Neuronal stem cell (in vitro differentiated cells): ENCODE measurements at places on chromosomes 1 and 21.

DNA sequence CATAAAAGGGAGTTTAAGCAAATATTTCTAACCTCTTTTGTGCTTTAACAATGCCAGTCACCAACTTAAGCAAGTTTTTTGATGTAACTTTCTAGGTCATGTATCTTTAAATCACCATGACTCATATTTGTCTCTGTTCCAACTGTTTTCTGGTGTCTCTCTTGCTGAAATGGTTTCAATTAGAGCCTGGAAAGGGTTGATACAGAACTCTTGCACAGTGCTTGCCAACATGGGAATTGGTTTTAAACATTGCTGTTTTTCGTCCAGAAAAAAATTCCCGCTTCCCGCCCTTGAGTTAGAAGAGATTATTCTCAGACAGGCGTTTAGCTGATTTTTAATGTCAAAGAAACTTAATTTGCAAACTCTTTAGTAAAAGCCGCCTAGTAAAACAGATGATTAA is 46.4 kb upstream of the SLC22A15 start:
- DNase-seq: no peak

DNA sequence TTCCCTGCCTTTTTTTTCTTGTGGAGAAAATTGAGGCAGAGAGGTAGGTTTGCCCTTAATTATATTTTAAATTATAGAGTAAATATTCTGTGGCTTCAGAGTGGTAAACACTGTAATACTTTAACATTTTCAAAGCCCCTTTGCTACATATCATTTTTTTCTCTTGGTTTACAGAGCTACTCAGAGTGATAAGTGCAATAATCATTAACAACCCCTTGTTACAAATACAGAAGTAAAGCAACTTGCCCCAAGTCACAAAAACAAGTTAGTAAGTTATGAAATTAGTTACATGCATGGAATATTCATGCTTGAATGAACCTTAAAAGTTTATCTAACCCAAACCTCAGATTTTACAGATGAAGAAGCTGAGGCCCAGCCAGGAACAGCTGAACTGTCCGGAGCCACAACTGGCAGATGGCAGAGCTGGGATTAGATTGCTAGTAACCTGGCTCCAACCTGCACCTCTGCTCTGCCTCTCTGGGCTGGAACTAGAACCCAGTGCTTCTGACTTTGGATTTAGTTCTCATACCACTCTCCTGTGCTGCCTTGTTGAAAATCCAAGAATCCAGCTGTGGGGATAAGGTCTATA is 48.7 kb downstream of the TNN start:
- no peak for DNase-seq

DNA sequence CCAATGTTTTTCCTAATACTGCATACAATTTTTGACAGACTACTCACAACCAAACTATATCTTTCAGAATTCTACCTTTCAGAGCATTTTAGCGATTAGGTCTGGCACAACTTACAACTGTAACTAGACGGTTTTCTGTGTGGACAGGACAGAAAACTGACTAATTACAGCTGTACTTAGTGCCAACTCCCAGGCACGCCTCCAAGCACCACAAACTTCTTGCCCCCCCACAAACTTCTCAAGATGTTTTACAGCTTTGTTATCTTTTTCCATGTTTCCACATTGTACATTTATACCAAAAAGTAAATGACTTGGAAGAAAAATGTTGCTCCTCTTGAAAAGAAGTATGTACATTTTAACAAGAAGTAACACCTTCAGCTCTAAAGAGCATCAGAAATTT is 13.8 kb downstream of the LYST start:
- no peak for DNase-seq

- DNase-seq: no peak
Measured at GRCh38 chr1:228152097-228152917, 2.6 kb downstream of the GJC2 start.

DNA sequence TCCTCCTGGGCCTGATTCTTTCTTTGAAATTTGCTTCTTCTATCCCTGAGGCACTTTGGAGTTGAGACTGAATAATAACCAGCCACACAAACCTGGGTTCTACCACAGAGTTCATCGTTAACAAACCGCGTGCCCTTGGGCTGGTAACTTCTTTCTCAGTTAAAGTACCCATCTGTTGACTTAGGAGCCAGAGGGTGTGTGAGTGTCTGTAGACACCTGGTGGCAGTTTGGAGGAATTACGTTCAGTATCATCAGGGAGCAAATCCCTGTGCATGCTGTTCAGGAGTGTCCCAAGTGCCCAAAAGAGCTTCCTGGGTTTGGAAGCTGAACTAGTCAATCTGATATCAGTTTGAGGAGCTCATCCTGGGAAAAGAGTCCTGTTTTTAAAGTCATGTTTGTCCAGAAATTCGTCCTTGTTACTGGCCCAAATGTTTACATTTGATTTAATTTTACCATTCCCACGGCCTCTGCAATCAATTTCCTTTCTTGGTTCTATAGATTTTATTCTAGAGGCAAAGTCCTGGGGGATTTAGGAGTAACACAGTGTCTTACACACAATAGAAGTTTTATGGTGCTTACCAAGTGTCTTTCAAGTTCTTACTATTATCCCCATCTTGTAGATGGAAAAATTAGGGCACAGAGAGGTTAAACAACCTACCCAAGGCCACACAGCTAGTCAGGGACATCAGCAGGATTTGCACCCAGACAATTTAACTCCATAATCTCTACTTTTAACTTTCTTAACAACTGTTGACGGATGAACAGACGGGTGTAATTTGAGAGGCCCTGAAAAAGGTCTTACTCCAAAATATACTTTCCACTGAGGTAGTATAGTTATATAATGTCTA is 26.7 kb upstream of the RPTN start:
- peak; percentile 8 for DNase-seq

- peak; percentile 29 for DNase-seq
Measured at GRCh38 chr1:174258148-174258550, 98.8 kb downstream of the RABGAP1L start.

- no peak for DNase-seq
Measured at GRCh38 chr1:172826096-172826741, 167.3 kb downstream of the FASLG start.

GRCh38 chr21:38948377-38949069 is 142.8 kb downstream of the ETS2 start:
- no peak for DNase-seq

DNA sequence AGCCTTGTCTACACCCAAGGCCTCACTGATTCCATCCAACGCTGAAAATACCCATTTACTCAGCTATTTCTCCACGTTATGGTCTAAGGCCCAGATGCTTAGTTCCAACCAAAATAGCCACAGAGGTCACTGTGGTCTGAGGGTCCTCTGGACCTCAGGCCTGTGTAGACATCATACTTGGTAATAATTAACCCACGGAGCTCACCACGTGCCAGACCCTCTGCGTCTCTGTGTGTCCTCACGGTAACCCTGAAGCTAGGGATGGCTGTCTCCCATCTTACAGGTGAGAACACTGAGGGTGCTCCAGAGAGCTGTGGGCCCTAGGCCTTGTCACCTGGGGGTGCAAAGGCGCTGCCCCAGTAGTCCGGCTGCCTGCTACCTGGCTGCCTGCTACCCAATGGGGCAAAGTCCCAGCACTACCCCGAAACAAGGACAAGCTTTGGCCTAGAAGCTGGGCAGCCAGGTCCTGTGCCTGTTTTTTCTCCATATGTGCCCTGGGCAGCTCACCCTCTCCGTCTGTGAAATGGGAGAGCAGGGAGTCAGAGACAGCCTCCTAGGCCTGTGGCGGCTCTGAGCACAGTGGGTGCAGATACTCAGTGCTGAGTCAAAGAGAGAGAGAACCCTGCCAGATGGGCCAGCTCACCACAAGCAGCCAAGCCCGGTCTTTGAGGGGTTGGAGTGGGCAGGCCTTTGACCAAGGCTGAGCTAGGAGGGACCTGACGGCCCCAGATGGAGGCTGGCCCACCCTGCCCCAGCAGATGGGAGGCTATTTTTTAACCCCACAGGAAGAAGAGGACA is 17.0 kb upstream of the RUNX3 start:
- DNase-seq: no peak

DNA sequence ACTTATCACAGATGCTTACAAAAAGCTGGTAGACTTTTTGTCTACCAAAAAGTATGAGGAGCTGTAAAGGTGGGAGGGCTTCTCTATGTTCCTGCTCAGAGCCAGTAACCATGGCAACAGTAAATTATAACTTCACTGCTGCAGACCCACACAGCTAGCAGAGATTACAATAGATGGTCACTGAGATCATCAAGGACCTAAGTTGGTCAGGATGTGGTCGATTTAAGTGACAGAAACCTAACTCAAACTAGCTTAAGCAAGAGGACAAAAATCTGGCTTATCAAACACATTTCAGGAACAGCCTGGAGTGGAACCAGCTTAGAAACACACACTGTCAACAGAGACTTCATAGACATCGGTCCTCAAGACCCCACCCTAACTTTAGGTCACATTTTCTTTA is 113.4 kb upstream of the ATP1A1 start:
- DNase-seq: no peak

DNA sequence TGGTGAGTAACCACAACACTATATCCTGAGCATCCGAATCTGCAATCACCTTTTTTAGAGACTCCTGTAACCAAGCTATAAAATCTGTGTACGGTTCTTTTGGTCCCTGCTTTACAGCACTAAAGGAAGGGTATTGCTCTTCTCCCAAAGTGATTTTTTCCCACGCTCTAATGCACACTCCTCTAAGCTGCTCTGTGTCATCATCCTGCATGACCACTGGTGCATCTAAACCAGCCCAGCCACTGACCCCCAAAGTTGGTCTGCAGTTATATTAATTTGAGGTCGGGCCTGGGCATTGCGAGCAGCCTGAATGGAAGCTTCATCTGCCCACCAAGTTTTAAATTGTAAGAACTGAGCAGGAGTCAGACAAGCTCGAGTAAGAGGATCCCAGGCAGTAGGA is 480.0 kb downstream of the PTPRU start:
- DNase-seq: no peak

- DNase-seq: no peak
Measured at GRCh38 chr1:11314959-11315358, 42.0 kb downstream of the UBIAD1 start.

DNA sequence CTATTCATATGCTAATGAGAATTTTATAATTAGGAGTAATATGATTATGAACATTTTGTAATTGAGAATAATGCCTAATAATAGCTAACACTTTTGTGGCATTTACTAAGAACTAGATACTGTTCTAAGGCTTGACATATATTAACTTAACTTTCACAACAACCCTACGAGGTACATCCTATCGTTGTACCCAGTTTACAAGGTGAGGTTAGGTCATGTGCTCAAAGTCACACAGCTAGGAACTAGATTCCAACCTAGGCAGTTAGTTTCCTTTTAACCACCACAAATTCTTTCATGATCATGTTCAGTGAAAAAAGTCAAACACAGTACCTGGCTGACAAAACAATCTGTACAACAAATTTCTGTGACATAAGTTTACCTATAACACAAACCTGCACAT is 13.0 kb upstream of the ERRFI1 start:
- no peak for DNase-seq

DNA sequence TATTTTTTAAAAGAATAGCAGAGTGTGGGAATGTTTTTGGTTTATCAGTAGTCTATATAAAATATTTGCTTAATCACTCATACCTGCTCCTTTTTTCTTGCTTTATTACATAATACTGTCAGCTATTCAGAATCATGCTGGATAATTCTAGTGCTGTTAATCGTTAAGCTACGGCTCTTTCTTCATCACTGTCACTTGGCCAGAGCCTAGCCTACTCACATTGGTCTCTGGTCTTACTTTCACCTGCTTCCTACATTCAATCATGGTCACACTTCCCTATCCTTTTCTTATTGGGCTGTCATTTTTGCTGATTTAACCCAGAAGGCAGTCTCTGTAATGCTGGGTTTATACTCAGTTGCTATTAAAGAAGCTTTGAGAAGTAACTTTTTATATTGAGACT is 2.5 kb downstream of the KLHL20 start:
- no peak for DNase-seq

DNA sequence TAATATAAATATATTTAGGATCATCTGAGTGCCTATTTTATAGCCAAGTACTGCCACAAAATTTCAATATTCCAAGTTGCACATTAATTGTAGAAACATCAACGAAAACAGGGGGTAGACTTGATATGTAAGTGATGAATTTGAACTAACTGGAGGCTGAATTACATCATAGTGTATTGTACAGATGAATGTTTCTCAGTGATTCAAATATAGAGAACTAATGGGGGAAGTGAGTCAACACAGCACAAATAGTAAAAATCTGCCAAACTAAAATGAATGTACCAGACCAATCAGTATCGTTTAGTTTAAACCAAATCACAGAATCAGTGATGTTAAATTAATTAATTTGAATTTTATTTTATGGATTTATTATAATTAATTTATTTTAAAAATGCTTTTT is 42.8 kb downstream of the RTCA start:
- no peak for DNase-seq

GRCh38 chr1:240099748-240100147 is 8.1 kb downstream of the FMN2 start:
- DNase-seq: no peak

- DNase-seq: no peak
Measured at GRCh38 chr1:10751160-10751559, 45.3 kb downstream of the CASZ1 start.

DNA sequence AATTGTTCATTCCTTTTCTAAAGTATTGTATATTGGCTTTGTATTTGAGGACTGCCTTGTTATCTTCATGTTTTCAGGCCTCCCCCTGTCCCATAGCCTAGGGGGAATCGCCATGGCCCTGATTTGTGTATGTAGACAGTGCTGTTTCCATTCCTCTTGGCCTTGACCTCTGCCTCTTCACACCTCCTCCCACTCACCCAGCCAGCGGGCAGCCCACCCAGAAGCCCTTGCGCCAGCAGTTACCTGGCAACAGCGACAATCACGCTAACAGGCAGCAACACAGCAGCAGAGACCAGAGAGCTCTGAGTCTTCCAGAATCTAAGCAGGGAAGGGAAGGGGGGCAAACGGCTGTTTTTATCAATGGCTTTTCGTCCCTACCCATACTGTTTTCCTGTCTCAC is 50.0 kb upstream of the NPL start:
- DNase-seq: no peak

- no peak for DNase-seq
Measured at GRCh38 chr1:65791396-65791795, 1.3 kb upstream of the PDE4B start.

DNA sequence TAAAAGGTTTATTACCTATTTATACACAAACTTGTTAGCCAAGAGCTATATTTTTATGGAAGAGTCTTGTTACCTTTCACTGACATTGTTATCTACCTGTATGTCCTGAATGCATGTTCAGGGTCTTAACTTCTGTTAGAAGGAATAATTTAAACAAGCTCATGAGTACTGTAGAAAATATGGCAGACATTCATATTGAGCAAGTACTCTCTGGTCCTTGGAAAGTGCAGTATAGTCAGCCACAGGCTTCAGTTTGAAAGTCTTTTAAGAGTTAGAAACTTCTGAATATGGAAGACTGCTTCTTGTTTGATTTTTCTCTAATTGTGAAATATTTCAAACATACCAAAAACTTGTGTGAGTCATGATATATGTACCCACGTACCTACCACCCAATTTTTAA is 16.6 kb downstream of the DIP2A start:
- DNase-seq: no peak

- DNase-seq: no peak
Measured at GRCh38 chr21:44456915-44457736, 1.8 kb downstream of the LRRC3 start.
